Head of caudate nucleus (tissue), 42 donors: ENCODE measurements at places on chromosomes 11 and 22.

GRCh38 chr11:16917941-16918340 is 96.3 kb downstream of the PLEKHA7 start:
- no peak for DNase-seq

GRCh38 chr11:106047631-106048030 is 25.6 kb upstream of the MSANTD4 start:
- DNase-seq, result no peak

DNA sequence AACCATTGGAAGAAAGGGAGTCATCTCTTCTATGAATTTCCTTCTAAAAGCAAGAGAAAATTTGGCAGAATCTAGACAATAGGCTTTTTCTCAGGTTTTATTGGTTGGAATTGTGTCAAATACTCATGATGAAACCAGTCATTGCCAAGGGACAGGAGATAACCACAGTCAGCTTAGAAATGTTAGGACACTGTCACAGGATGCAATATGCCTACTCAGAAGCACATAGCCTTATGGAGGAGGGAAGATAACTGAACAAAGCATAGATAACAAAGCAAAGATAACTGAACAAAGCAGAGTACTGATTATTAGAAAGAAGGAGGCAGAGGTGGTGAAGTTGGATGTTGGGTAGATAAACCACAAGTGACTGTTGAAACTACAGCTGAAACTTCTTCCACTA is 303.5 kb upstream of the PDGFD start:
- DNase-seq, result no peak

- no peak for DNase-seq
Measured at GRCh38 chr11:127052404-127052803, 51.8 kb upstream of the KIRREL3 start.
